GM12878 (cell line): ENCODE measurements at places on chromosomes 16 and 17. TPM values are rescaled to one million over a fixed set of nuclear protein-coding genes. Genes with fewer than 3 reads are reported as not detected.

Gene CRLF3
- total RNA-seq: 22.0 and 23.4 TPM in 2 replicates

Gene TRPV3
- 3.6 and 5.2 TPM in 2 replicates for total RNA-seq

Gene CIITA
- 84.6 and 95.8 TPM in 2 replicates for total RNA-seq

Gene CACNA1G
- 0.03 TPM in 1 of 2 replicates, not detected in the other for total RNA-seq

Gene MYADML2
- not detected in 2 replicates for total RNA-seq

Gene CMTM1
- total RNA-seq: 3.0 TPM in 2 replicates

Gene UTS2R
- 0.36 and 1.1 TPM in 2 replicates for total RNA-seq

Gene ZG16
- not detected in 2 replicates for total RNA-seq

Gene CIBAR2
- total RNA-seq: not detected in 2 replicates

Gene GRB7
- total RNA-seq: 0.23 and 0.45 TPM in 2 replicates

Gene CDH3
- total RNA-seq: 0.13 and 0.44 TPM in 2 replicates

Gene ASPHD1
- total RNA-seq: not detected in 2 replicates

Gene PIPOX
- total RNA-seq: 1.1 and 1.7 TPM in 2 replicates

Gene PRKCB
- total RNA-seq: 148 and 158 TPM in 2 replicates

Gene VWA3A
- total RNA-seq: not detected in 2 replicates
